ENCODE measurements at places on chromosomes 13 and 19.

- DNase-seq, result no peak
These were observed 4.5 kb upstream of the ELOF1 start for GRCh38 chr19:11563532-11563931.

- no peak for DNase-seq
These were observed 36.2 kb upstream of the GARRE1 start for GRCh38 chr19:34217952-34218817.

- no peak for DNase-seq
These were observed 1.7 kb upstream of the ZNF865 start for GRCh38 chr19:55603581-55604292.

DNA sequence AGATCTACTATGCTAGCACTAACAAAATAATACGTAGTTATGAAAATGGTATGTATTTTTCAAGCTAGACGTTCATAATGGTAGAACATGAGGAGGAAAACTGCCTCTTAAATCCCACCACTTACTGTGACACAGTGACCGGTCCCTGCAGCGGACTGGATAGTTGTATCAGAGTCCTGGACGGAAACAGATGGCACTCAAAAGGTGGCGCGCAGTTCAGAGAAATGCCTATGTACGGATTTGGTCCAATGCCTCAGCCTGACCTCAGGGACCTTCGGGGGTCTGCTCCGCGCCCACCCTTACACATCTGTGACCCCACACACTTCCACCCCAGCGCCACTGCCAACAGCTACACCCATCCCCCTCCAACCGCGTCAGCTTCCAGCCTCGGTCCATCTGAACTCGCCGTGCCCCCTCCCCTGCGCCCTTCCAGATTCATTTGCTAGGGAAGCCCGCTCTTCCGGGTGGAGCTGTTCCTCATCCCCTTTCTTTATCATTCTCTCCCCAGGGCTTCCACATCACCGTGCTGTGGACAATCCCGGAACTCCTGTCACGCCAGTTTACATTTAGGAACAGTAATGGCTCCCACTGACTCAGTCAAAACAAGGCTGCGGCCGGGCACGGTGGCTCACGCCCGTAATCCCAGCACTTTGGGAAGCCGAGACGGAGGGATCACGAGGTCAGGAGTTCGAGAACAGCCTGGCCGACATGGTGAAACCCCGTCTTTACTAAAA lies 792 bp upstream of the LENG8 start:
- no peak for DNase-seq

DNA sequence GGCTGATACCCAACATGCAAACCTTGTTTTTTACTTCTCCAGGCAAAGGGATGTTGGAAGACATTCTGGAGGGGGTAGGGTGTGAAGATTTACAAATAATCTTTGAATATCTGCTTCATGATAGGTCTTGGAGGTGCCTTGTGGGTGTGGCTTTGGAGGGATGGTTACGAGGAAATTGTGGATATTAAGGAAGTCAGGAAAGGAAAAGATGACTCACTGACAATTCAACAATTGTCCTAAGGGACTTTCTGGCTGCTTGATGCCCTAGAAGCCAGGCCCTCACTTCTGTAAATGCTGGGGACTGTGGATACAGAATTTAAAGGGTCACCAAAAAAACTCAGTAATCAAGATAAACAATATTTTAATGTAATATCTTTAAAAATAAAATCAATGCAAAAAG lies 37.4 kb upstream of the ZNF527 start:
- no peak for DNase-seq

GRCh38 chr19:32294871-32295438 lies 50.5 kb upstream of the ZNF507 start:
- no peak for DNase-seq

DNA sequence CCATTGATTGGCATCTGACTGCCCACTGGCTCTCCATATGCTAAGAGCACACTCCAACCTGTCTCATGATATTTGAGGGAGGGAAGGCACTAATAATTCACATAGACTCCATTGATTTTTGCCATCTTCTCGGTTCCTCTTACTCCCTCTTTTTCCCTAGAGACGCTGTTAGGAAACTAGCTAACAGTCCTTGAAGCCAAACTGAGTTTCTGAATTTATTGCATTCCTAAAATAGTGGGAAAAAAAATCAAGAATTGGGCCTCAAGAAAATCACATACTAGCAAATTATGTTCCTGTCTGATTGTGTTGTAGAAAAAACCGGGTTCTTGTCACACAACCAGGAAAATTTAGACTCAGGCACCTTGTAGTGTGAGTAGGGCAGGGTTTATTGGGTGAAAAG lies 86.4 kb upstream of the SLC7A1 start:
- DNase-seq, result no peak

DNA sequence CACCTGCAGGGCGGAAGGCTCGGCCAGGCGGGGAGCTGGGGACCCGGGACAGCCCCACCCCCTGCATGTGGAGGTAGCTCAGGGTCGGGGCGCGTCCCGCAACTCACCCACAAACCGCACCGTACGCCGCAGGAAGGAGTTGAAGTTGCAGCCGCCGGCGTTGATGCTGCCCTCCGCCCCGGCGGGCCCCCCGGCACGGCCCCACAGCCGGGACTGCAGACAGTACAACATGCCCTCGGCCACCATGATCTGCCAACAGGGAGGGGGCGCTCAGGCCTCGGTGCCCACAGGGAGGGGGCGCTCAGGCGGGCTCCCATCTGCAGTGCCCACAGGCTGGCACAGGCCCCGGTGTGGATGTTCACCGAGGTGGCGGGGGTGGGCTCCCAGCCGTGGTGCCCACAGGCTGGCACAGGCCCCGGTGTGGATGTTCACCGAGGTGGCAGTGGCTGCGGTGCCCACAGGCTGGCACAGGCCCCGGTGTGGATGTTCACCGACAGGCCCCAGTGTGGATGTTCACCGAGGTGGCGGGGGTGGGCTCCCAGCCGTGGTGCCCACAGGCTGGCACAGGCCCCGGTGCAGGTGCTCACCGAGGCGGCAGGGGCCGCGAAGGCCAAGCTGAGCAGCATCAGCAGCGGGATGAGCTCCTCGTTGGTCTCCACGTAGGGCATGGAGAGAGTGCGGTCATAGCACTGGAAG lies 6.5 kb downstream of the PLPPR3 start:
- no peak for DNase-seq

DNA sequence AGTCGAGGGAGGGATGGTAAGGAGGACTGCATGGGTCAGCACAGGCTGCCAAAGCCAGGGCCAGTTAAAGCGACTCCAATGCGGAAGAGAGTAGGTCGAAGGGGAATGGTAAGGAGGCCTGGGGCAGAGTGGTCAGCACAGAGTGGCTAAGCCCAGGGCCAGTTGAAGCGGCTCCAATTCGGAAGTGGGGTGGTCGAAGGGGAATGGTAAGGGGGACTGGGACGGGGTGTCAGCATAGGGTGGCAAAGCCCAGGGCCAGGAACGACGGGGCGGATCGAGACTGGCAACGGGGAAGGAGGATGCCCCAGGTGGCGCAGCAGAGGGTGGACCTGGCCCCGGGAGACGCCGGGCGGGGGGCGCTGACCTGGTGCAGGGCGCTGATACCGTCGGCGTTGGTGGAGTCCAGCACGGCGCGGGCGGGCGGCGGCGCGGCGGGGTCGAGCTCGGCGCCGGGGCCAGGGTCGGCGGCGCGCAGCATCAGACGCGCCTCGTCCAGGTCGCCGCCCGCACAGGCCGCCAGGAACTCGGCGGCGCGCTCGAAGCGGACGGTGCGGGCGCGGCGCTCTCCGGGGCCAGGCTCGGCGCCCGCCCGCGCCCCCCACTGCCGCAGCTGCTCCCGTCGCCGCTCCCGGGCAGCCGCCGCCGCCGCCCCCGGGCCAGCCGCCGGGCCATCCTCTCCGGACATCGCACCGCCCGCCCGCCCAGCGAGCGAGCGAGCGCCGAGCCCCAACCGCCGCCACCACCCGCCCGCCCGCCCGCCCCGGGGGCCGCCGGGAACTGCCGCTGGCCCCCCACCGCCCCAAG lies at the start of gene PPP1R12C:
Gene PPP1R12C (minus strand): TSS at position 779 of the 804 bp plus-strand sequence. CDS start 94 bp downstream, at position 685.
- no peak for DNase-seq

DNA sequence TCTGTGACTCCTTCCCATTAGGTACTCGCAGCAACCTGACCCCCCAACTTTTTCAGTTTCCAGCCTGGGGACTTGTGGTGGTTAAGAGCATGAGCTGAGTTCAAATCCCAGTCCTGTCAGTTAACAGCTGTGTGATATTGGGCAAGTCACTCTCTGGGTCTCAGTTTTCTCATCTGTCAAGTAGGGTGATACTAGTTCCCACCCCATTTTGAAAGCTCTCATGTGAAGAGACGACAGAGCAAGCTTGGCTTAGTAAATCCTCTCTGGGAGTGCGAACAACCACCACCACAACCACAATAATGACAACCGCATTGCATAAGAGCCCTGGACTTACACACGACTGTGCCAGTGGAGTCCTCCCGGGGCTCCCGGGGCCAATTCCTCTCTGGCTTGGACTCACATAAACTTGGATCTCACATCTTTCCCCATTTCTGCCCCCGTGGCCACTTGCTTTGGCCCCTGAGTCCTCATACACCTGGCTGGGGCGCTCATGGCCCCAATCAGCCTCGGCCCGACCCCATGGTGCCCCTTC lies 454 bp downstream of the BLVRB start:
- no peak for DNase-seq

- DNase-seq, result no peak
These were observed 11.4 kb upstream of the SPACA4 start for GRCh38 chr19:48595171-48595570.

GRCh38 chr13:30805603-30806011 lies 70.3 kb downstream of the ALOX5AP start:
- no peak for DNase-seq

- no peak for DNase-seq
These were observed 396.1 kb downstream of the EFNB2 start for GRCh38 chr13:106139377-106139776.

- DNase-seq, result no peak
These were observed 180.5 kb downstream of the COL4A1 start for GRCh38 chr13:110126391-110126961.

- DNase-seq, result no peak
These were observed 9.0 kb upstream of the LTBP4 start for GRCh38 chr19:40592170-40592569.

DNA sequence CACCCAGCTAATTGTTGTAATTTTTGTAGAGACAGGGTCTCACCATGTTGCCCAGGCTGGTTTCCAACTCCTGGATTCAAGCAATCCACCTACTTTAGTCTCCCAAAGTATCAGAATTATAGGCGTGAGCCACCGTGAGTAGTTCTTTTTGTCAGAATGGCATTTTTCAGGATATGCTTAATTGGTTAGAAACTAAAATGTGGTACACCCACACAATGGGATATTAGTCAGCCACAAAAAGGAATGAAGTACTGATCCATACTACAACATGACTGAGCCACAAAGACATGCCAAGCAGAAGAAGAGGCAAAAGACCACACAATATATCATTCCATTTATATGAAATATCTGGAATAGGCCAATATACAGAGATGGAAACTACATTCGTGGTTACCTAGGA lies 41.7 kb upstream of the MAP3K10 start:
- no peak for DNase-seq

DNA sequence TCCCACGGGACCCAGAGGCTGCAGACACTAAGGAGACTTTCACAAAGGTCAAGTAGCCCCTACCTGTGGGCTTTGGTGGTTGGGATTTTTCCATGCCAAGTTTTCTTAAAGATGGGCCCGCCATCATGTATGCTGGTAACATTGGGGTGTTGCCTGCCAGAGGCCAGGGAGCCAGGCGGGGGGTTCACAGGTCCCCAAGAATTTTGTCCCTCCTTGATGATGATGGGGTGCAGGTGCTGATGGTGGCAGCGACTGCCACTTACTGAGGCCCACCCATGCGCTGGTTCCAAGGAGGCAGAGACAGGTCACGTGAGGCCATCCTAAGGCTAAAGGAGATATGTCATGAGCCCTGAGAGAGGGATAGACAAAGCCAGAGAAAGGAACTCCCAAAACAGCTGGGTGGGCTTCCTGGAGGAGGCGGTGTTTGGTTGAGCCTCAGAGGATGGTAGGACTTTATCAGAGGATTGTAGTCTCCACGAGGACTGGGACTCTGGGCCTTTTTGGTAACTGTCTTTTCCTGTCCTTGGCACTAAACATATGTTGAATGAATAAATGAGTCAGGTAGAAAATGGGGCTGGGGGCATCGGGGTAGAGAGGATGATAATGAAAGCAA lies 14.4 kb downstream of the PLEKHF1 start:
- no peak for DNase-seq

- no peak for DNase-seq
These were observed 307.6 kb upstream of the NBEA start for GRCh38 chr13:34634448-34634847.

DNA sequence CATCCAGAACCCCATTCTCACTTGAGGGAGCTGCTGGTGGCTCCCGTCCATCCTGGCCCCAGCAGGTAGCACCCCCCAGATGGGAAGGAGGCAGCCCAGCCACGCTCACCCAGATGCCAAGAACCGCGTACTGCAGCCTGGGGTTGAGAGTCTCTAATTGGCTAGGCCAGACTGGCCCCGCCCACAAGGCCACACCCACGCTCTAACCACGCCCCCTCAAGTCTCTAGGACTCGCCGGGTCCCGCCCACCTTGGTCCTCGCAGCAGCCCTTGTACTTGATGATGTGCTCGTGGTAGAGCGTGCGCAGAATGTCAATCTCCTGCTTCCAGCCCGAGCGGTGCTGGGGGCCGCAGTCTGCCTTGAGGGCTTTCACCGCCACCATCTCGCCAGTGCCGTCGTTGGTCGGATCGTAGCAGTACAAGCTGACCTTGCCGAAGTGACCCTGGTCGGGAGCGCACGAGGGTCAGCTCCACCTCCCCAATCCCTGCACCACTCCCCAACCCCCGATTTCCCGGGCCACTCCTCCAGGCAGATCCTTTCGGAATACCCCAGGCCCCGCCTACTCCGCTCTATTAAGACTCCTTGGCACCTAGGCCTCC lies 14.5 kb upstream of the ICAM3 start:
- no peak for DNase-seq

GRCh38 chr13:113855012-113855921 lies 8.6 kb downstream of the GAS6 start:
- no peak for DNase-seq

Measured in stimulated activated CD4-positive, alpha-beta T cell treated with anti-CD3 and anti-CD28 coated beads, Interleukin-1b, Interleukin-23, amount 100 ng/mL, for 1 hour (primary cell).